ENCODE measurements at places on chromosomes 1 and 21.

GRCh38 chr1:208093754-208094719 lies 150.1 kb downstream of the PLXNA2 start:
- no peak for DNase-seq

DNA sequence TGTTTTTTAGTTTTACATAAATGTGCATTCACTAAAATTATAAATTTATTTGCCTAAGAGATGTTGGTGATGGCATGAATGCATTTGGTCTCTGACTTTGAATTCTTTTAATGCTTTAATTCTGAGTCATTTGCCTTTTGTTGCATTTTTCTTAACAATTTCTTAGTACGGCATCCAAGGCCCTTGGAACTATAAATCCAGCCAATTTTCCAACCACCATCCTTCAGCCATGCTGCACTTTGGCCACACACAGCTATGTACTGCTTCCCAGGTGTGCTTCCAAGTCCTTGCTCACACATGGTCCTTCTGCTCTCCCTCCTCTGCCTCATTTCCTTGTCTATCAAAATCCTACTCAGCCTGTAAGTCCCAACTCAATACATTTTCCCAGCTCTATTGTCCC lies 161.0 kb downstream of the DHRS3 start:
- no peak for DNase-seq

- DNase-seq, result no peak
Observed at GRCh38 chr21:25615880-25616279, 8.6 kb upstream of the MRPL39 start.

DNA sequence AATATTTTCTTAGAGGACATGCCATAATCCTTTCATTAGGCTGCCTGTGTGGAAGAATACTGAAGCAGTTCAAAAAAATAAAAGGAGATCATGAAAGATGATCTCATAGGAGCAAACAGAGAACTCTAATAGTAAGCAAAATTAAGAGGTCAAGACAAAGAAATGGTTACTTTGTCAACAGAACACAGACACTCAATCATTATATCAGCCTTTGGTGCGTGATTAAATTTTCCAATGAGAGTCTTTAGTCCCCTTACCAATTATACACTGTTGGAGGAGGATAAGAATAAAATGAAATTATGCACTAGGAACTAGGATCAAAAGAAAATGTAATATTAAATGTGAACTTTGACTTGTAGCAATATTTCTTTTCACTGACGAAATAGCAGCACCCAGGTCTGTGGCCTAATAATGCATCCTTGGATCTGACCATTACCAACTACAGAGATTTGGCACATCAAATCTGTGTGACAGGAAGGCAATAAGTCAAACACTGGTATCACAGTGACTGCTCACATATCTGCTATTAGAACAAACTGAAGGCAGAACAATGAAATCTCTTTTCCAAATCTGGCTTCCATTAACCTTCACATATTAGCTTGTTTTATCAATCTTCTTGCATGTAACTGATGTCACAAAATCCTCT lies 1812.9 kb downstream of the PLA2G4A start:
- no peak for DNase-seq
